ENCODE measurements at places on chromosomes 2 and 18.

- no peak for DNase-seq
These were observed 64.3 kb upstream of the MSTN start for GRCh38 chr2:190126798-190127197.

DNA sequence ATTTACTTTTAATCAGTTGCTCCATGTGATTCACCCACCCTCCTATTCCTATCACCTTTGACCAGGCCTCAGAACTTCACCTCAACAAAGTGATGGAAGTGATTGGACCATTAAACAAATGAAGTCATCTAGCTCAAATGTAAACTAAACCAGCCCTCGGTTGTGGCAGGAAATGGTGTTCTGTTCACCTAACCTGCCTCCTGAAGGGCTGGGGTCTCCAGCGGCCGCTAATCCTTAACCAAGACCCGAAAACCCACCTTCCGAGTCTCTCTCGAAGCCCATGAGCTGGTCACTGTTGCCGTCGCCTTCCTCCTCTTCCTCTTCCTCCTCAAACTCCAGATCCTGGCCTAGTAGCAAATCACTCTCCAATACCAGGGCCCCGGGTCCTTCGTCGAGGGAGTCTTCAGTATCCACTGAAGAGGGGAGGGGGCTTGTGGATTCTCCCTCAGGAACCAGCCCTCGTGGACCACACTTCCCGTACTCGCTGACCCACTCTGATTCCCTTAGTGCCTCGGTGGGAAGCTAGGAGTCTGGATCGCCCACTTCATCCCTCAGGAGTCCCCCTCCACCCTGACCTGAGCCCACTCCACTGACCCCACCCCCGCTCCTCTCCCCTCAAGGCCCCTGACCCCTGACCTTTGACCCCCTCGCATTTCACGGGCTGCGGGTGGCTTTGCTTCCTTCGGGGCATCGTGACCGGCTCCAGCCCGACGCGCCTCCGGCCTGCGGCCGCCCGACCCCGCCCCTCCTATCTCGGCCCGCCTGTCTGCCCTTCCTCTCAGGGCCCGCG is 503 bp downstream of the ZNF513 start:
- peak; percentile 56 for DNase-seq

- DNase-seq = no peak
These were observed 838.8 kb downstream of the SLC4A3 start for GRCh38 chr2:220466251-220466691.

DNA sequence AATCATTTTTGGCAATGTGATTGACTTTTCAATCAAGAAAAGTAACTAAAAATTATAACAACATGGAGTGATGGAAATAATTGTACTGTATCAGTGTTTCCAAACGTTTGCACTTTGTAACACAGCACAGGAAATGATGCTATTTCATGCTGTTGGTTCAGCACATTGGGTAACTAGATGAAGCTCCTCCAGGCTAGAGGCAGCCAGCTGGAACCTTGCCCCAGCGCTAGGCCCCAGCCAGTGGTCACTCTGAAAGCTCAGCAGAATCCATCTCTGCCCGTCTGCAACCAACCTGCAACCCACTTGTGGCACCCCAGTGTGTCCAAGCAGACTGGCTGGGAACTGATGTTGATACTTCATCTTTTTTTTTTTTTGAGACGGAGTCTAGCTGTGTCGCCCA is 15.3 kb downstream of the UNC50 start:
- no peak for DNase-seq

GRCh38 chr2:215107216-215108056 is 31.0 kb downstream of the ABCA12 start:
- no peak for DNase-seq

GRCh38 chr2:181352158-181352557 is 105.0 kb upstream of the ITGA4 start:
- DNase-seq = no peak

All from CD4-positive, alpha-beta T cell (primary cell).